ENCODE measurements at places on chromosomes 1 and 21. TPM values are rescaled to one million over a fixed set of nuclear protein-coding genes. Genes with fewer than 3 reads are reported as not detected.

The GBP3 gene
- total RNA-seq = 18.4 TPM

DNA sequence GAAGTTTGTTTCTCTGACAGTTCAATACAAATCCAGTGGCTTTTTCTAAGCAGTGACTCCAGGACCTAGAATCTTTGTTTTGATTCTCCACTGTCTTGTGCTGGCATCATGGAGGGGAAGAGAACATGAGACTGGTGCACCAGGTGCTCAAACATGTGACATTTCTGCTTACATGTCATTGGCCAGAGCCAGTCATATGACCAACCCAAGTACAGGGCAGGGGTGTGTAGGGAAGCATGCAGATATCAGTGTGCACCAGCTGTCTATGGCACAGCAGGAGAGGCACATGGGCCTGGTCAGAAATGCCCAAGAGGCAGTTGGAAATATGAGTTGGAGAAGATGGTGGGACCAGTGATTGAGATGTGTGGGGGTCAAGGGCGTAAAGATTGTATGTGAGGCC lies 297.0 kb downstream of the HHAT start:
- no peak for DNase-seq

DNA sequence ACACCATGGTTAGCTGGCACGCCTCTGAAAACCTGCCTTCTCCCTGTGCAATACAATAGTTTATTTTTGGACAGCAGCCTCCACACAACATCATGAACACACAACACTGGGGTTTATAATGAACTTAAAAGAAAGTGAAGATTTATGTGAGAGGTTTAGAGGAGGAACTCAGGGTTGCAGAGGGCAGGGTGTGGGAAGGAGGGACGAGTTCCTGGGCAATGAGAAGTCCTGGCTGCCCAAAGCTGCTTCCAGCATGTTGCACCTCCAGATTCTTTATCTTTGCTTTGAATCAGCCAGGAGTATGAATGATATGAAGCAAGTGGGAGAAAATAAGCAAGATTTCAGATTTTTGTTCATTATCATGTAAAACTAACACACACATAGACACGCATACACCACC lies 11.3 kb upstream of the LRRC8D start:
- DNase-seq = no peak

The AQP10 gene
- not detected for total RNA-seq

GRCh38 chr1:180793451-180793850 lies 119.2 kb upstream of the KIAA1614 start:
- no peak for DNase-seq

GRCh38 chr1:117633936-117634335 lies 28.1 kb downstream of the TENT5C start:
- no peak for DNase-seq

DNA sequence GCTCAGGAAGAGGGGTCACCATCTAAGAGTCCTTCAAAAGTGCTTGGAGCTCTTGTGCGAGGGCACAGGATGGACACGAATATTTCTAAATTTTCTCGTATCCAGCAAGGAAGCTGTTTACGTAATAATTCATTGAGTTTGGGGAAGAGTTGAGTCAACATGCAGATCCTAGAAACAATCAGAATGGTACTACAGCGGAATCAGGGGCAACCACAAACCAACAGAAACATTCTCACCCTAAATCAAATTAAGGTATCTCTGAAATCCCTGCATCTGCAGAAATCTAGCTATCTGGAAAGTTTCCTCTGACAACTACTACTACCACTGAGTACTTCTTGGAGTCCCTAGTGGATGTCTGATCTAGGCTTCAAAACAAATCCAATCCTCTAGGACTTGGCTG lies 352.4 kb downstream of the LTN1 start:
- DNase-seq = no peak

DNA sequence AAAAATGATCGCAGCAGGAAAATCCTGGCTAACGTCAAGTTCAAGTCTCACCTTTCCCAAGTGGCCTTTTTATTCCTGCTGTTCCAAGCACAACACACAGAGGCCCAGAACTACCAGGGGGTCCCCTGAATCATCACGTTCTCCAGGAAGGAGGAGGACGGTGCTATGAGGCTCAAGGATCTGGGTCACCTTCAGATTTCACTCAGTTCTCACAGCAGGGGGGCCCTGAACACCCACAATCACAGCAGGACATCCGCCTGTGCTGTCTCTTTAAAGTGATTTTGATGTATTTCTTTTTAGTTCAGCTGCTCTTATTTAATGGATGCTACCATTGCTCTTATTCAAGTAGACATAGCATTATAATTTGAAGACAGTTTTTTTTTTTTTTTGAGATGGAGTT lies 173.4 kb downstream of the HUNK start:
- DNase-seq = no peak

DNA sequence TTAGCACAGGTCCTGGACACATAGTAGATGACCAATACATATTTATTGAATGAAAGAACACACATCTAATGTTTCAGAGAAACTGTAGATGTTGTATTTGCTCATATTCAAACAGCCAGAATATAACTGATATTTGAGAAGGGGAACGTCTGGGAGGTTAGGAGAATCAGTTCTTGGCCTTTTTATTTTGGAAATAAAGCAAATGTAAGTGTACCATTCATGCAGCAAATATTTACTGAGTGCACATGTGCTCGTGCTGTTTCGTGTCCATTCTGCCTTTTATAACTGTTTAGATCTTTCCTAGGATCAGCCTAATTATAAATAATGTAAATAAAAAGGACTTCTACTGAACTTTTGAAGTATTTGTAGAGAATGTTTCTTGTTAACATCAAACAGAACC lies 103.8 kb downstream of the GREM2 start:
- no peak for DNase-seq

DNA sequence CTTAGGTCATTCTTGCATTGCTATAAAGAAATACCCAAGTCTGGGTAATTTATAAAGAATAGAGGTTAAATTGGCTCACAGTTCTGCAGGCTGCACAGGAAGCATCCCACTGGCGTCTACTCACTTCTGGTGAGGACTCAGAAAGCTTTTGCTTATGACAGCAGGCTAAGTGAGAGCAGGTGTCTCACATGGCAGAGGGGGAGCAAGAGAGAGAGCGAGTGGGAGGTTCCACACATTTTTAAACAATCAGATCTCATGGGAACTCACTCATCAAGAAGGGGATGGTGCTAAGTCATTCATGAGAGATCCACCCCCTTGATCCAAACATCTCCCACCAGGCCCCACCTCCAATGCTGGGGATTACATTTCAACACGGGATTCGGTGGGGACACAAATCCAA lies 13.6 kb upstream of the RGS4 start:
- DNase-seq = no peak

All from pancreas (tissue), 10 donors.